ENCODE measurements at places on chromosomes 4 and X. TPM values are rescaled to one million over a fixed set of nuclear protein-coding genes. Genes with fewer than 3 reads are reported as not detected.

- H3K27ac ChIP-seq, result no peak within 1 kb of the TSS
- peak; percentile 79 for DNase-seq
- H3K4me3 ChIP-seq, result peak within 1 kb of the TSS; percentile 51
- no peaks in the 10 kb centered on the region for H3K27me3 ChIP-seq
- H3K36me3 ChIP-seq, result no peaks in the 10 kb centered on the region
Observed at GRCh38 chr4:48016141-48017107, at the start of the genes CNGA1 and NIPAL1. CNGA1 (minus strand) TSS chr4:48016681; CDS start chr4:47952689, 63,992 bp downstream. NIPAL1 (plus strand) TSS chr4:48016772; CDS start chr4:48016840, 68 bp downstream.

- H3K27ac ChIP-seq, result no peak overlapping the region
- DNase-seq, result no peak
- H3K4me1 ChIP-seq, result no peaks in the 10 kb centered on the region
- H3K36me3 ChIP-seq, result no peaks in the 10 kb centered on the region
Observed at GRCh38 chrX:123688524-123688923, 44.3 kb downstream of the THOC2 start.

- H3K36me3 ChIP-seq, result no peaks in the 10 kb centered on the region
- DNase-seq, result no peak
- no peaks in the 10 kb centered on the region for H3K27me3 ChIP-seq
- no peaks in the 10 kb centered on the region for H3K4me1 ChIP-seq
- no peak overlapping the region for H3K4me3 ChIP-seq
Observed at GRCh38 chr4:142721187-142721586, 124.9 kb downstream of the INPP4B start.

HPSE gene
- 5.0 TPM for total RNA-seq

AWAT2 gene
- not detected for total RNA-seq

DNAAF6 gene
- total RNA-seq, result not detected

- H3K27me3 ChIP-seq, result no peaks in the 10 kb centered on the region
- no peak overlapping the region for H3K27ac ChIP-seq
- H3K4me3 ChIP-seq, result no peak overlapping the region
- H3K4me1 ChIP-seq, result no peaks in the 10 kb centered on the region
Observed at GRCh38 chr4:60757986-60758680, 442.0 kb upstream of the ADGRL3 start.

- DNase-seq, result no peak
- no peaks in the 10 kb centered on the region for H3K4me1 ChIP-seq
- no peaks in the 10 kb centered on the region for H3K36me3 ChIP-seq
Observed at GRCh38 chr4:8541981-8542715, 38.0 kb upstream of the GPR78 start.

- H3K36me3 ChIP-seq, result no peaks in the 10 kb centered on the region
- H3K4me3 ChIP-seq, result no peak overlapping the region
- no peak for DNase-seq
Observed at GRCh38 chrX:152635941-152636340, 1.8 kb upstream of the GABRQ start.

DNA sequence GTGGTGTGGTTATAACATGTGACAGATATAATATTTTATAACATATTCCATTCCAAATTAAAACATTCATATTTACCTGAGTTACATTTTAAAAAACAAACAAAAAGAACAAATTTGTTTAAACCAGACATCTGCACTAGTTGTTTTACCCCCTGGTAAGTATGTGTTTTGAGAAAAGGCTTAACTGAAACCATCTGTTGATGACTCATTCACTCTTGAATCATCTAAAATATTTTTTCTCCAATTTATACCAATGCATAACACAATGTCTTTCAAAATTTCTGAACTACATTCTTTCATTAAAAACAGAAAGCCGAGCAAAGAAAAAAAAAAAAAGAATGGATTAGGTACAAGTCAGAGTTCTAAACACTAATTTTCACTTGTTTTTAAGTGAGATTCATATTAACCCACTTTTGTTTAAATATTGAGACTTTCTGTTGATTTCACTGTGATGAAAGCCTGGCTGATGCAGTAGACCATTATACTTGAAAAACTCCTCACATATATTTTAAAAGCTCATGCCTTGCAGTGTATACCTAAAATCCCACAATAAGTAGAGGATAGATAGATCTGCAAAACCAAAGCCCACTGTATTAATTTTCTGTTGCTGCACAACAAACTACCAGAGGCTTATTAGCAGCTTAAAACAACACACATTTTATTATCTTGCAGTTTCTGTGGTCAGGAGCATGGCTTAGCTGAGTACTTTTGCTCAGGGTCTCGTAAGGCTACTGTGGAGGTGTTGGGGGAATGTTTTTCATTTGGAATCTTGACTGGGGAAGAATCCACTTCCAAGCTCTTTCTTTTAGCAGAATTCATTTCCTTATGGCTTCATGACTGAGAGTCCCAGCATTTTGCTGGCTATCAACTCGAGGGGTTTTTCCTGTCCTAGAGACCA is 221.5 kb downstream of the PCDH18 start:
- H3K4me1 ChIP-seq, result no peaks in the 10 kb centered on the region
- no peaks in the 10 kb centered on the region for H3K36me3 ChIP-seq
- H3K4me3 ChIP-seq, result no peak overlapping the region
- peak overlapping the region; percentile 28 for H3K27ac ChIP-seq
- H3K27me3 ChIP-seq, result no peaks in the 10 kb centered on the region

SUPT20HL1 gene
- 0.15 TPM for total RNA-seq

CXCL1 gene
- 4.6 TPM for total RNA-seq

GRCh38 chrX:45515262-45516215 is 314.9 kb upstream of the DIPK2B start:
- H3K4me1 ChIP-seq, result peaks cover 1% of the 10 kb centered on the region
- no peak overlapping the region for H3K4me3 ChIP-seq
- no peaks in the 10 kb centered on the region for H3K27me3 ChIP-seq
- peak; percentile 82 for DNase-seq

DNA sequence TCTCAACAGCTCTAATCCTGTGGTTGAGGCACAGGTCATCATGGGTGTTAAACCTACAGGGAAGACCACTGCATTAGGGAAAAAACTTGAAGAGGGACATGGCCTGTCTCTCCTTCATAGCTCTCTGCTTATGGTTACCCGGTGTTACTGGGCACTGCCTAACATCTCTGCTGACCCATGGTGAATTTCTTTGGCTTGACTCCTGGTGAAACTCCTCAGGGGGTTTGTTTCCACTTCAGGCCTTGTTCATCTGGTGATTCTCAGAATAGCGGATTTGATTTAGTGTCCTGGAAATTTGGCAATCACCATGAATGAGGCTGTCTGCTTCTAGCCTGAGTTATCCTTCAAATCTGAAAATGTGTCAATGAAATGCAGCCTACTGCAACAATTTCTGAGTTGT is 114.4 kb downstream of the ZNF518B start:
- H3K4me1 ChIP-seq, result no peaks in the 10 kb centered on the region
- H3K36me3 ChIP-seq, result no peaks in the 10 kb centered on the region
- no peak overlapping the region for H3K4me3 ChIP-seq
- no peaks in the 10 kb centered on the region for H3K27me3 ChIP-seq
- H3K27ac ChIP-seq, result no peak overlapping the region
- DNase-seq, result no peak

CSAG2 gene
- total RNA-seq, result not detected

GRCh38 chr4:152348670-152349069 is 187.2 kb downstream of the FBXW7 start:
- H3K4me3 ChIP-seq, result no peak overlapping the region
- no peaks in the 10 kb centered on the region for H3K36me3 ChIP-seq
- H3K27ac ChIP-seq, result no peak overlapping the region
- no peak for DNase-seq

DNA sequence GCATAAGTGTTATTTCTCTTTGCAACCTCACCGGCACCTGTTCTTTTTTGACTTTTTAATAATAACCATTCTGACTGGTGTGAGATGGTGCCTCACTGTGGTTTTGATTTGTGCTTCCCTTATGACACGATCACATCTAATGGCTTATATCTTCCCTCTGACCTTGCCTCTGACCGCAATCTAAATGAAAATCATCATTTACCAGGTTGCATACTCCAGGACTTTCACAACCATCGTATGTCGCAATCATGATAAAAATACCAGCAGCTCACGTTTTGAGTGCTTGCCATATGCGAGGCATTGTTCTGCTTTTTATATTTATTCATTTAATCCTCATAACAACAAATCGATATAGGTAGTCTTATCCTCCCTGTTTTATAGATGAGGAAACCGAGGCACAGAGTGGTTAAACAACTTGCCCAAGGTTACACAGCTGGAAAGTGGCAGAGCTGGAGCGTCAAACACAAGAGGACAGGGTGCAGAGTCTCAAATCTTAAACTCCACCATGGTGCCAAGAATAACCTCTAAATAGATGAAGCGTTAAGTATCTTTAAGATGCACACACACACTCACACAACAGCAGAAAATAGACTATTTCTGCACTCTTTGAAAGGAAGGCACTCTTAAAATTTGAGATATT is 102.2 kb downstream of the SEL1L3 start:
- H3K36me3 ChIP-seq, result no peaks in the 10 kb centered on the region
- no peak overlapping the region for H3K27ac ChIP-seq
- H3K4me1 ChIP-seq, result no peaks in the 10 kb centered on the region
- H3K27me3 ChIP-seq, result no peaks in the 10 kb centered on the region

All from aorta (tissue), 5 donors.